GM04504 (cell line): ENCODE measurements at places on chromosomes 4 and X.

GRCh38 chr4:3413675-3414420 lies 27.9 kb upstream of the HGFAC start:
- no peak for DNase-seq

- DNase-seq = no peak
Observed at GRCh38 chr4:102114118-102114630, 231.1 kb downstream of the SLC39A8 start.

GRCh38 chrX:63275127-63275526 lies 76.0 kb downstream of the SPIN4 start:
- no peak for DNase-seq

- no peak for DNase-seq
Observed at GRCh38 chrX:81979806-81980515, 778.1 kb downstream of the SH3BGRL start.

DNA sequence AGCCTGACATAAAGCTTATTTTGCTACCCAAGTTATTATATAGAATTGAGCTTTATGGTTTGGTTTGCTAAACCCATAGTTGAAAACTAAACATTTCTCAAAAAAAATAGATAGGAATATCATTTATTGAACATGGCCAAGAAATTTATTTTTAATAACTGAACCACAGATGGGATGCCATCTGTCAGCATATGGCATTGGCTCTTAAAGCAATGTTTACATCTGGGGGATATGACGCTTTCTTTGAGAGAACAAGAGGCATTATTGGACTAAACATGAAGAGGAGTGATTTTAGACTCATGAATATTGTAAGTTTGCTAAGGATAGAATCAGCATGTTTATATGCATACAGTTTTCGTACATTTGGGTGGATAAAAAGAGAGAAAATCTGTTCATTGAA lies 132.6 kb upstream of the SLIT2 start:
- no peak for DNase-seq

- no peak for DNase-seq
Observed at GRCh38 chr4:113772319-113772718, 10.8 kb upstream of the CAMK2D start.

- no peak for DNase-seq
Observed at GRCh38 chr4:85557016-85557901, 82.3 kb downstream of the ARHGAP24 start.

DNA sequence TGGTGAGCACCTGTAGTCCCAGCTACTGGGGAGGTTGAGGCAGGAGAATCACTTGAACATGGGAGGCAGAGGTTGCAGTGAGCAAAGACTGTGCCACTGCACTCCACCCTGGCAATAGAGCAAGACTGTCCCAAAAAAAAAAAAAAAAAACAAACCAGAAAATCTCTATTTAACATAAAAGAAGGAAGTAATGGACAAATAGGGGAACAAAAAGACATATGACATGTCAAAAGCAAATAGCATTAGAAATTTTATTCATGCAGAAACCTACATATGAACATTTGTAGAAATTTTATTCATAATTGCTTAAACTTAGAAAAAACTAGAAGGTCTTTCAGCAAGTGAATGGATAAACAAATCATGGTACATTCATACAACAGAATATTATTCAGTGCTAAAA lies 97.1 kb upstream of the SH3RF1 start:
- no peak for DNase-seq

DNA sequence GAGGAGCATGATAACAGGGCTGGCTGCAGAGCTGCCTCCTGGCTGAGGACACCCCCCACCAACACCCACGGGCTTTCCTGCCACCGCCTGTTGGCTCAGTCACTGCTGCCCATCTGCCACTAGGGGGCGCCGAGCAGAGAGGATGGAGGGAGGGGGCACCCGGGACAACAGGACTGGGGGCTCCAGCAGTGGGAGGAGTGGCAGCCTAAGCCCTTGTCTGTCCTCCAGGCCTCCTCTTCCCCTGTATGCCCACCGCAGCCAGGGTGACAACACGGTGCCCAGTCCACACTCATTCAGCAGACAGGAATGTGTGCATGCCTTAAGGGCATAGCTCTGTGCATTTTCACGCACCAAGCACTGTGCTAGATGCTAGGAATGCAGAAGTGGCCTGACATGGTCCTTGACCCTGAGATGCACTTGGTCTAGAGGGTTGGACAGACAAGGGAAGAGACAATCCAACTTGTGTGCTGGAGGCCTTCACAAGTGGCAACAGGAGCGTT lies 149.9 kb downstream of the AMMECR1 start:
- DNase-seq = no peak

DNA sequence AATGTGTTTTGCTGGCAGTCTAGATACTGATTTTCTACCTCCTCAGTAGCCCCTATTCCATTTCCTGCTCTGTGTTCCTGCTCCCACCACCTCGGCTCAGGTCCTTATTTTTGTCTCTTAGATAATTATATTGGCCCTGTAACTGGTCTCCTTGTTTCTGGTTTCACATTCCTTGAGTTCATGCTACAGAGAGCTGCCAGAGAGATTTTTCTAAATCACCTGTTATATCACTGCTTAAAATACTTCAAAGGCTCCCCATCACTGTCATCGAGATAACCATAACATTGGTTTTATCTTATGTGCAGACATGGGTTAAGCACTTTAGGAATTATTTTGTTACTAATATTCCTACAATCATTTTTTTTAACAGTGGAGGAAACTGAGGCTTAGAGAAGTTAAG lies 9.6 kb downstream of the SYNPO2 start:
- DNase-seq = no peak

DNA sequence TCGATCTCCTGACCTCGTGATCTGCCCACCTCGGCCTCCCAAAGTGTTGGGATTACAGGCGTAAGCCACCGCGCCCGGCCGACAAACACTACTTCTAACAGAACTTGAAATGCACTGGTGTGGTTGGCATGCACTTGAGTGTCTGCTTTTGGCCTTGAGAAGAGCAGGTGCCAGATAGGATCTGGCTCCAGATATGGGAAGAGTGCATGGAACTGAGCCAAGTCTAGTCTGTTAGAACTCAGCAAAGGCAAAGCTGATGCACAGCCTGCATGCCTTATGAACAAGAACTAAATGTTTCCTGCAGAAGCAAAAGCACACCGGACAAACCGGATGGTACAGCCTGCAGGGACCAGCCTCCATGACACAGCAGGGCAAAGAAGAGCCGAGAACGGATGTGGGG lies 35.1 kb upstream of the TBL1X start:
- DNase-seq = no peak

GRCh38 chr4:22881411-22881810 lies 188.7 kb downstream of the GBA3 start:
- DNase-seq = no peak

GRCh38 chr4:143421609-143422008 lies 84.9 kb downstream of the GAB1 start:
- DNase-seq = no peak

DNA sequence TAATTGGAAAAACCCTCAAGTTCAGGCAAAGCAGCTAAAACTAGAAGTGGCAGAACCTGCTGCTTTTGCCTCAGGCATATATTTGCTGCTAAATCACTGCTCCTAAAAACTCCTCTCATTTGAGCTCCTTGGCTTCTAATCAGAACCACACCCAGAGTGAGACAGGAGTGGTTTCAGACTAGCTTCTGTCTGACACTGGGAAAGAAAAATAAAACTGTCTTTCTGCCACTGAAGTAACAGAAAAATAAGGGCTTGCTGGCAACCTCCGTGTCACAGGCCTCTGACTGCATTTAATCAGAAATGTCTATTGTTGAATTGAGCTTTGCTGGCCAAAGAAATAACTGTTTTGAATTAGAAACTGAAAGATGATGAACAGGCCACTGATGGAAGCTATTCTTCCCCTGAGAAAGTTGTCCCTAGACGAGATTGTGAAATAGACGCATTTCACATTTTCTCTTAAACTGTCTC lies 52.1 kb upstream of the RAP2C start:
- peak; percentile 8 for DNase-seq

- DNase-seq = peak; percentile 58
Observed at GRCh38 chr4:152094970-152095700, 334.3 kb upstream of the GATB start.

DNA sequence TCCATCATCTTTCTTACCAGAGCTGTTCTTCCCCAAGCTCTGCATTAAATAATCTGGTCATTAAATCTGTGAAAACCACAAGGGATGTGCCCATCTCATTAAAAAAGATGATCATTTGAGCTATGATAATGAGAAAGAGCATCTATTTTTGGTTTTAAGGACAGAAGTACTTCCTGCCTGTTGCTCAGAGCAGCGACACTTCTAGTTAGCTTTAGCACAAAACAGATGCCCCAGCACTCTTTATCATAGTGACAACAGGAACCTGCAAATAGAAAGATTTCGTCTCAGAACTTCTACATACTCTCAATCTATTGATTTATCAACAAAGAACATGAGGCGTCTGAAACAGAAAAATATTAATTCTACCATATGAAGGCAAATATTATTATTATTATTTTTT lies 140.1 kb downstream of the APBB2 start:
- no peak for DNase-seq

GRCh38 chr4:47641755-47642154 lies 156.7 kb downstream of the ATP10D start:
- DNase-seq = no peak

DNA sequence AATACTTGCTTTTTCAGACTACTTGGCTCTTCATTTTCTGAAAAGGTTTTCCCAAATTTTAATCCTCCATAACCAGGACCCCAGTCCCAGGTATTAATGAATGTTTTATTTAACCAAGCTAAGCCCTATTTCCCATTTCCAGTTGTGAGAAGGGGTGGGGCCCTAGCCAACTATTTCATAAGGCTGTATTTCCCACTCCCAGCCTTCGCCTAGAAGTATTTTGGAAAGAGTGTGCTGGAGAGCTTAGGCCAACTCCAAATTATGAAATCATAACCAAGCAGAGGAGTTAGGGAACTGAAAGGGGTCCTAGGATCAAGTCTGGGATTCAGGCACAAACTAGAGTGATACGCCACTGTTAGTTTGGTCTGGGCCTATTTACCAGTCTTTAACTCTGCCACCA lies 148.4 kb upstream of the GPC4 start:
- DNase-seq = no peak

DNA sequence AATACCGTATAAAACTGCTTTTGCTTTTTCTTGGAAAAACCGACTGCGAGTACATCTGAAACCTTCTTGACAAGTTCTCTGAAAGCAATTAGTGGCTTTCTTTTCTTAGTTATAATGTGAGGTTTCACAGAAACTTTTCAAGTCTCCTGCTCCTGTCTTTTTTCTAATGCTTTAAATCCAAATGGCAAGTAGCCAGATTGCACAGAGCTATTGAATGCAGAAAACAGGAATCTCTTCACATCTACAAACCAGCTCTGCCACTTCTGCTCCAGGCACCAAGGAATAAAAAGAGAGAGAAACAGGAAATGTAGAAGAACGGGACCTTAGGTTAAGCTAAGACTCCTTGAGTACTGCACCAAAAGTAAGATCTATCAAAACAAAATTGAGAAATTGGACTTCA lies 267.3 kb upstream of the TET2 start:
- no peak for DNase-seq

DNA sequence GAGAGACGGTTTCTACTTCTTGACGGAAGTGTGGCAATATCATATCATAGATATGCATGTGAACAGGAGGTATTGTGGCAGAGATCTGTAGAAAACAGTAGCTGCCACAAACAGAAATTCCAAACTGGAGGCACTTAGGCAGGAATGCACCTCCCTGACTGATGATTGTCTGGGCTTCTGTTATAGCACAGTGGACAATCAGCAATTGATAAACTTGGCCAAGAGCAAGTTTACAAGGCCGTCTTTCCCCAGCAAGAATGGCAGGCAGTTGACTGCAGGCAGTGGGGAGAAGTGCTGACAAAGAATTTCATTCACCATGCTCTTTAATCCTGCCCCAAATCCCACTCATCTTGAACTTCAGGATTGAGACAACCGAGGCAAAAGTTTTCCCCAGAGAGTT lies 114.4 kb upstream of the STOX2 start:
- DNase-seq = no peak

DNA sequence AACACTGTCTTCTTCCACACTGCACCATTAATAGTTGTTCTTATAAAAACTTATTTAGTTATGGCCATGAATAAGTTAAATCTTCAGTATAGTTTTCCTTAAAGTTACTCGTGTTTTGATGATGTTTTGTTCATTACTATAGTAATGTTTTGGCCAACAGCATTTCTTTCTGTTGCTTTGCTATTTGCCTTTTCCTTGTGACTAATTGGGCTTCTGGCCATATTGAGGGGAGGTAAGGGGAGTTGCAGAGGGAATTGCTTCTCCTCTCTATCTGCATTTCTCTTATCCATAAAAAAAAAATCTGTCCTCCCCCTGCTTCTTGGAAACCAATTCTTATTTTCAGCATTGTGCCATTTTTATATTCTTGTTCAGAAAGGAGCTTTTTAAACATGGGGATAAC lies 42.7 kb upstream of the ZCCHC12 start:
- no peak for DNase-seq

- no peak for DNase-seq
Observed at GRCh38 chr4:161167539-161167938, 996.3 kb downstream of the FSTL5 start.

DNA sequence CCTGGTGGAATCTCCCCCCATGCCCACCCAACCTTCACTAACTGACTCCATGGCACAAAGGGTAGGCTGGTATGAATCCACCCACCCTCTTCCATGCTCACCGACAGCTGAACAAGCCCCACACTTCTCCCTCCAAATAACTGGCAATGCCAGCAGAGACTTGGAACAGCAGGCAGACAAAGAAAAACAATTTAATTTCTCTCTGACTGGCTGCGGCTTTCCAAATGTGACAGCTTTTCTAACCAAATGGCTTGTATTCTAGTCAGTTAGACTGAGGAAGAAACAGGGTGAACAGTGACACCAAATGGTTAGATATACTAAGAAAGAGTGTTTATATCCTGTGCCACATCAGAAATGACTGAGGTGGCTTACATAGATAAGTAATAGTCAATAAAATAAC lies 199.3 kb upstream of the ADAMTS3 start:
- no peak for DNase-seq

DNA sequence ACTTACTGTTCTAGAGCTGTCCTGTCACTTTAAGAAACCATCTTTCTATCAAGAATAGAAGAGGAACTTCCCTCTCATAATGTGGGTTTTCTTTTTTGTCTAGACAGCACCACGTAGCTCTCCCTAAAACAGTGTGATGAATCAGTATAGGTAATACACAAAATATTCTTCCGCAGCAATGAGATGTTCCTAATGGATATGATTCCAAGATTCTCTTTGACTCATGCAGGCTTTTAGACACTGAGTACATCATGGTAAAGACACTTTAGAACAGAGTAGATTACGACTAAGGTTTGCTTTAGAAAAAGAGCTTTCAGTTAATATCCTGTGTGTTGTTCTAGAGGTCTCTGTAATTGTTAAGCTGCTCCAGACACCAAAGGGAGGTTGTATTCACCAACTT lies 69.8 kb downstream of the PTTG2 start:
- DNase-seq = no peak

GRCh38 chr4:75634951-75635350 lies 4.6 kb upstream of the CDKL2 start:
- DNase-seq = no peak

GRCh38 chrX:34365471-34365870 lies 233.4 kb upstream of the FAM47A start:
- DNase-seq = peak; percentile 3

DNA sequence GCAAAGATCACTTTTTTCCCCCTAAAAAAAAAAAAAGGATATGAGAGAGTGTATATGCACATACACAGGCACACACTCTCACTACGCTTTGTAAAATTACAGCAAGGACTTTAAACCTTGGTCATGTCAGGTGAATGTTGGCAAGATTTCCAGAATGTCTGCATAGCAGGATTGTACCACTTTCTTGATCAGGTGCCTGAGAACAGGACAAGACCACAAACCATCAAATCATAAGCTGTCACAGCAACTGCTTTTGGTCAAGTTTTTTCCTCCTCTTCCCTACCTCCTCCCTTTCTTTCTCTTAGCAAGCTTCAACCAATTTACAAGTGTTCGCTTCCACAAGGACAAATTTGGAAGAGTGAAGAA lies 15.3 kb downstream of the PPARGC1A start:
- no peak for DNase-seq
